ENCODE measurements at places on chromosomes 12 and 14.
A peak's percentile ranks its signal among the peaks of the same experiment; 100 is the strongest.

GRCh38 chr14:53186532-53186931 lies 33.4 kb upstream of the DDHD1 start:
- DNase-seq: no peak

DNA sequence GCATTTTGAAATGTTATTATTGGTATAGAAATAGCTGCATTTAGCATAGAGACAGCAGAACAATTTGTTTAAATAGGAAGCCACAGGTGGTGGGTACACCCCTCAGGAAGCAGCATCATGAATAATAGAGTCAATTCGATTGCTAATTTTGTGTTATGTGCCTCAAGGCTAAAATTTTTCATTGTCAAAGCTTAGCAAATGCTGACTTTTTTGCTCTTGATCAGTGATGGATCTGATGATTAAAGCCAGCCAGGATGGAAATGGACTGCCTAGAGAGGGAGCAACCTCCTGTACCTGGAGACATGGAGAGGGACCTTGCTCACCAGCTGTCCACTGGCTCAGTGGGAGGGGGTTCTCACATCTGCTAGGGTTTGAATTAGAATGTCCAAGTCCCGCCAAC lies 4.5 kb upstream of the KRT8 start:
- DNase-seq: no peak

DNA sequence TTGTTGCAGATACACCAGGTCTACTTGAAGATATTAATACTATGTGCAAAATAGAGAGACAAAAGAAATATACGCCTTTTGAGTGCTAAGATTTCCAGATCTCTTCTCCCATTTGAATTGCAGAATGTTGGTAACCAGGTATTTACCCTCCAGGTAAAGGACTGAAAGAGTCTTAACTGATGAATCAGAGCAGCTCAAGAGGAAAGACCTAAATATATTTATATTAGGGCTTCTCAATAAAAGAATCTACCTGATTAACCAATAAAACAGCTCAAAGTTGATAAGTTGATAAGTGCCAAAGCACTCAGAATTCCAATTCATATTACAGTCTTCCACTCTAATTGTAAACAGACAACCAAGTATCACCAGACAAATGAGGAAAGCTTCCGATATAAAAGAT lies 59.2 kb downstream of the ZNF641 start:
- DNase-seq: no peak

- no peak for DNase-seq
Observed at GRCh38 chr12:61213646-61214045, 1046.6 kb upstream of the USP15 start.

DNA sequence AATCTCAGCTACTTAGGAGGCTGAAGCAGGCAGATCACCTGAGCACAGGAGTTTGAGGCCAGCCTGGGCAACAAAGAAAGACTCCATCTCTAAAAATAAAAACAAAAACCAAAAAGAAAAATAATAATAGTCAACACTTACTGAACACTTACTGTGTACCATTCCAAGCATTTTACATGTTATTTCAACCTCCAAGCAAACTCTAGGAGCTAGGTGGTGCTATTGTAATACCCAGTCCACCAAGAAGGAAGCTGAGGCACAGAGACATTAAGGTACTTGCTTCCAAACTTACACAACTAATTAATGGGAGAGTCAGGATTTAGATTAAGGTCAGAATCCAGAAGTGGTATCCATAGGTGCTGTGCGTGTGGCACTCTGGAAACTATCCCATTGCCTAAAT lies 13.7 kb upstream of the OR6J1 start:
- DNase-seq: no peak

DNA sequence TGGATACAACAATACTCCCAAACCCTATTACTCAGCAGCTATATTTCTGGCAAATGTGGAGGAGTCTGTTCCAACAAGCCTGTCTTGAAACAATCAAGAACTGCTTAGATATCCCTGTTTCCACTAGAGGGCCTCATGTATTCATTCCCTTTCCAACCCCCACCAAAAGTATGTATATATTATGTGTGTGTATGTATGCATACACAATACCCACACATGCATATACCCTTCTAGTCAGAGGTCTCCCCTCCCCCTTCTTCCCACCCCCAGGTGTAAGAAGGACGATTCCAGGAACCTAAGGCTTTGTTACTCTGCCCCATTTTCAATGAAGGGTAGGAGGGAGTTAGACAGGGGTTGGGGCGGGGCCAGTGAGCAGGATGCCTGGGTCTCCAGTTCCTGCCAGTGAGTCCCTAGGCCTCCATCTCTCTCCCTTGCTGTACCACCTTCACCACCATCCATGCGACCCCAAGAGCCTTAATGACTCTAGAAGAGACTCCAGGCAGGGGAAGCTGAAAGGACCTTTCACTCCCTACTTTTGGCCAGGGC lies at the start of gene DGKA:
TSS of gene DGKA (plus strand) at position 392 of the 546 bp plus-strand sequence. CDS start 5,342 bp downstream, outside the sequence.
- DNase-seq: no peak

DNA sequence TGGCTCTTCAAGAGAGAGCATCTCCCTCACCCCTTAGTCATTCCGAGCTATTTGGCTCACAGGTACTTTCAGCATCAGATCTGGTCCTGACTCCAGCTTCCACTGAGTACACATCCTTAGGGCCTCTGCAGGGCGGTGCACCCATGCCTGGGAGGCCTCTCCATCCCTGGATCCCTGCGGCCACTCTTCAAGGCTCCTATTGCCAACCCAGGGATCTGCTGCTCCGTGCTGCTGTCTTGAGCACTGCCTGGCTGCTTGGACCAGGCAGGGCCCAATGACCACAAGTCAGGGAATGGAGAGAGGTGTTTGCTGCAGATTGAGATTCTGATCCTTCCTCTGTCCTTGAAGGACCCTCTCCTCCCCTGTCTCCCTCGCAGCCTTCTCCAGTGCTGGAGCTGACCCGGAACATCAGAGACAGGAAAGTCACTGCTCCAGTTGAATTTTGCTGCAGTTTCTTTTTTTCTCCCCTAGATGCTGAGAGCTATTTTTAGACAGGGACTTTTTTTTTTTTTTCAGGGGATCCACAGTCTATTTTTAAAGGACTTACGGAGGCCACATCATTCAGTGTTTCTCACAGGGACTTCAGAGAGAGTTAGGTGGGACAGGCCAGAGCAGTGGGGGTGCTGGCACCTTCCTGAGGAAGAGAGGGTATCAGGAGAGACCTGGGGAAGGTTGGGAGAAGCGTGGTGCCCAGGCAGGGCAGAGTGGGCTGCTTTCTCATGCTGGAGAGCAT lies 50.1 kb upstream of the KCNA1 start:
- no peak for DNase-seq

DNA sequence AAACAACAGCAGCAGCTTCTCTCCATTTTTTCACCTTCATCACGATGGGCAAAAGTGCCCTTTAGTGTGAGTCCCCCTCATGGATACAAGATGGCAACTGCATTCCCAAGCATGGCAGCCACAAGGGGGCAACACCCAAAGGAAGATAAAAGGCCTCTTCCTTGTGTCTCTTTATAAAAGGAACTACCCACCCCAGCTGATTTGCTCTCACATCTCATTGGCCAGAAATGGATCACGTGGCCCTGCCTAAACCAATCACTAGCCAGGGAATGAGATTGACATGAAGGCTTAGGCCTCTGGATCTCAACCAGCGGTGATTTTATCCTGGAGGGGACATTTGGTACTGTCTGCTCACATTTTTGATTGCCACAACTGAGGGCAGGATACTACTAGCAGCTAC lies 21.9 kb upstream of the IFT81 start:
- peak; percentile 76 for DNase-seq

GRCh38 chr14:85366226-85366625 lies 163.7 kb upstream of the FLRT2 start:
- no peak for DNase-seq

GRCh38 chr12:15001733-15002382 lies 29.0 kb downstream of the PDE6H start:
- no peak for DNase-seq

DNA sequence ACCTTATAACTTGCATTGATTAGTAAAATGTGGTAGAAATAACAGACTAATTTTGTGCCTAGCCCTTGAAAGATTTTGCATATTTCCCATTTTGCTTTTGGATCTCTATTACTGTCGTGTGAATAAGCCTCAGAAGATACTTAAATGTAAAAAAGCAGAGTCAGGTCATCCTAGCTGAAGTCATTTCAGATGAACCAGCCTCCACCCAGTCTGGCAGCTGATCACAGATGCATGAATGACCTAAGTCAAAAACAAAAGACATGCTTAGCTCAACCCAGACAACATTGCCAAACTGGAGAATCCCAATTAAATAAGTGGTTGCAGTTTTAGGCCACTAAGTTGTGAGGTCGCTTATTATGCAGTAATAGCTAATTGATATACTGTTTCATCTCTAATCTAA lies 349.9 kb downstream of the C12orf50 start:
- DNase-seq: no peak

- DNase-seq: no peak
Observed at GRCh38 chr12:68508576-68508975, 102.1 kb upstream of the RAP1B start.

DNA sequence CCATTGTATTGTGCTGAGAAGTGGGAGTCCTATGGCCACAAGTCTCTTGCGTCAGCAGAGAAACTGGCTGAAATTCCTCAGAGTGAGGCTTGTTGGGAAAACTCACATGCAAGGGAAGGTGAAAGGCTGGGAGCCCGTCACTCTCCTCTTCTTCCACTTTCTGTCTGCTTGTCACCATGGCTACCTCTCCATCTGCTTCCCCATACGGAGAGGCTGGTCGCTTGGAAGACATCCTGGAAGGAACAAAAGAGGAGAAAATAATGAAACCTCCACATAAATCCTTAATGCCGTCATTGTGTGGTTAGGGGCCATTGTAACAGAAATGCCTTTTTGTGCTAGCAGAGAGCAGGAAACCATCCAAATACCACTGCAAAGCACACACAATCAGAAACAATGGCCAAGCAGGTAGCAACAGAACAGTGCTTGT lies 53.7 kb downstream of the SOX5 start:
- DNase-seq: peak; percentile 60

DNA sequence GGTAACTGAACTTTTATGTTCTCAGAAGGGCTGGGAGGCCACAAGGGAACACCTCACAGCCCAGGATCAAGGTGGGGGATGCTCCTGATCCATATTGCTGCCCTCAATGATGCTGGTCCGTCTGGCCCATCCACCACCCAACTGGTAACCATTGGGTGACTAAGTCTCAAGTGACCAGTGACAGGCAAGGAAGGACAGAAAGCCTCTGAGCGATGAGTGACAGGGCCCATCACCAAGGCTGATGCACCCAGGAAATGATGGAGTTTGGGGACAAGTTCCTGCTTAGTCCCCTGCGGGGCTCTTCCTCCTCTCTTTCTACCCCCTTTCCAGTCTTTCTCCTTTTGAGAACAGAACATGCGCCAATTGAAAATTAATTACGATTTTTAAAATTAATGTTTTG lies 2.6 kb upstream of the MMP19 start:
- no peak for DNase-seq

DNA sequence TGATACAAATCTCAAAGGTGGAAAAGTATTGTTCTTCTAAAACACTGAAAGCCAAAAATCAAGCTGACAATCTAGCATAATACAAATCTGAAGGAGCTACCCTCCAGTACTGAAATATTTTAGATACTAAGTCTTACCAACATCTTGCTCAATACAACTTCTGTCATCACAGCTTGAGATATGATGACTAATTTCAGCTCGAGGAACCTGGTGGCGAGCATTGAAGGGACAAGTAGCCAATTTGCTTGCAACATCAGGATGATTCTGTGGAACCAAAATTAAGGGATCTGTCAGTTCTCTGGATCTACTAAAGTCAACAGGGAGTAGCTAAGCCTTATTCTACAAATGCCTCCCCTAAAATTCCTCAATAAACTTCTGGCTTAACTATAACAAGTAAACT lies 10.4 kb downstream of the GTSF1 start:
- DNase-seq: no peak

- peak; percentile 66 for DNase-seq
Observed at GRCh38 chr12:53234271-53234914, 2.4 kb upstream of the RARG start.

DNA sequence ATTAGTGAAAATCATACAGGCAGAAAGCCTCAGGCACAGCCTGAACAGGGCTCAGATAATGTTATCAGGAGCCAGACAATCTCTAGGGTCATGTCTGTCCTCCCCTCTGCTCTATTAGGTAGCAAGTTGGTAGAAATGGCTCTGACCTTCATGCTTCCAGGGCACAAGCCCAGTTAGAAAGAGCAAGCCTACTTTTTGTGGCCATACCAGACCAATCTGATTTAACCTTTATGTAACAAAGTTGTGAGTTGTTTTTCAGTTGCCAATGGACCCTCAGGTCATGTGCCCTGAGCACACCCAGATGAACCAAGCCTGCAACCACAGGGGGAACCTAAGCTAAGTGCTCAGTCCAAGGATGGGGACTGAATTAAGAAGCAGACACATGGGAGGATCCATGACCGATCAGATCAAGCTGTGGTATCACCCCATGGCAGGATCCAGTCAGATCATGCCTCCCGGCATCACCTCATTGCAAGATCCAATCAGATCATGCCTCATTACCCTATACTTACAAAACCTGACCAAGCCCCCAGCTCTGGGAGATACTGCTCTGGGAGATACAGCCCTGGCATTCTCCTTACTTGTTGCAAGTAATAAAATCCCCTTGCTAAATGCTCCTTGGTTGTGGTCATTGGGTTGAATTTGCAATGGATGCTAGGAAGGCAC lies 18.8 kb upstream of the HIGD1C start:
- no peak for DNase-seq

DNA sequence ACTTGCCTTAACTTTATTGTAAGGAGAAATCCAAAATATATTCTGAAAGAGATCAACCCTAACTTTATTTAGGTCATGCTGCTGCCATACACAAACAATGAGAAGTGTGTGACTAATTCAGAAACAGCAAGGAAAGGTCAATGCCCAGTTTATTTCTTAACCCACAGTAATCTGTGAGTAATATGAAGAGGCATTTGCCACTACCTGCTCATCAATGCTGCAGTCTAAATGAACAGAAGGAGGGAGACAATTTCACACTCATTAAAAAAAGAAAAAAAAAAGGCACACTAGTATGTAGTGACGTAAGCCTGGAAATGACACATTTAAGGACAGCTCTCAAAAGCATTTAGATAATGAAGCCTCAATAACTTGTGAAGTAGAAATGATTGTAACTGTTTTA lies 90.5 kb upstream of the FOXN3 start:
- DNase-seq: no peak

DNA sequence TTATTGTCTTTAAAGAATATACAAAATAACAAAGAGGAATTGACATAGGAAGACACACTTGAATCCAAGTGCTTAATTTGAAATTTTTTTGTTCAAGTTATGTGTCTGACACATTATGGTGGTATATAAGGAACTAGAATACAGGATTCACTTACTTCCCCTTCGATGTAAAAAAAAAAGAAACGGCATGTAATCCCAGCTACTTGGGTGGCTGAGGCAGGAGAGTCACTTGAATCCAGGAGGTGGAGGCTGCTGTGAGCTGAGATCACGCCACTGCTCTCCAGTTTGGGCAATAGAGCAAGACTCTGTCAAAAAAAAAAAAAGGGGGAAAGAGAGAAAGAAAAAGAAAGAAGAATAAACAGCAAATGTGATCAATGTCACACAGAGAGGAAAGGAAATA lies 8.9 kb downstream of the CLEC12A start:
- no peak for DNase-seq

DNA sequence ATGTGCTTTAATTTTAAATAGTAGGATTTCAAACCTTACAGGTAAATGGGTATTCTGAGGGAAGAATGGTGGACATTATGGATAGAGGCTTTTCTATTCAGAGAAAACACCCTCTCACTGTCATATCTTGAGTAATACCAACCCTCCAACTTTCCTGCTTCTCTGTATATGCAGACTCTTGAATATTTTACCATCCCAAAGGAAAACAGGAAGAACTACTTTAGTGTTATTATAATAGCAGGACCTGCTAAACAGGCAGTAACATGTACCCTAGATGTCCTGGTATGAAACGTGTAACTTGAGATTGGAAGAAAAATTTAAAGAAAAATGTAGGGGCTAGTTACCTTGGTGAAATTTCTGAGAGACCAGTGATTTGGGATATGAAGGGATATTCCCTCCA lies 82.9 kb upstream of the TRHDE start:
- DNase-seq: no peak

All from glutamatergic neuron (in vitro differentiated cells).